HT1080 (cell line): ENCODE measurements at places on chromosomes 1 and 21. TPM values are rescaled to one million over a fixed set of nuclear protein-coding genes. Genes with fewer than 3 reads are reported as not detected.

- peak; percentile 93 for DNase-seq
Measured at GRCh38 chr1:23980728-23981070, 572 bp upstream of the SRSF10 start.

DNA sequence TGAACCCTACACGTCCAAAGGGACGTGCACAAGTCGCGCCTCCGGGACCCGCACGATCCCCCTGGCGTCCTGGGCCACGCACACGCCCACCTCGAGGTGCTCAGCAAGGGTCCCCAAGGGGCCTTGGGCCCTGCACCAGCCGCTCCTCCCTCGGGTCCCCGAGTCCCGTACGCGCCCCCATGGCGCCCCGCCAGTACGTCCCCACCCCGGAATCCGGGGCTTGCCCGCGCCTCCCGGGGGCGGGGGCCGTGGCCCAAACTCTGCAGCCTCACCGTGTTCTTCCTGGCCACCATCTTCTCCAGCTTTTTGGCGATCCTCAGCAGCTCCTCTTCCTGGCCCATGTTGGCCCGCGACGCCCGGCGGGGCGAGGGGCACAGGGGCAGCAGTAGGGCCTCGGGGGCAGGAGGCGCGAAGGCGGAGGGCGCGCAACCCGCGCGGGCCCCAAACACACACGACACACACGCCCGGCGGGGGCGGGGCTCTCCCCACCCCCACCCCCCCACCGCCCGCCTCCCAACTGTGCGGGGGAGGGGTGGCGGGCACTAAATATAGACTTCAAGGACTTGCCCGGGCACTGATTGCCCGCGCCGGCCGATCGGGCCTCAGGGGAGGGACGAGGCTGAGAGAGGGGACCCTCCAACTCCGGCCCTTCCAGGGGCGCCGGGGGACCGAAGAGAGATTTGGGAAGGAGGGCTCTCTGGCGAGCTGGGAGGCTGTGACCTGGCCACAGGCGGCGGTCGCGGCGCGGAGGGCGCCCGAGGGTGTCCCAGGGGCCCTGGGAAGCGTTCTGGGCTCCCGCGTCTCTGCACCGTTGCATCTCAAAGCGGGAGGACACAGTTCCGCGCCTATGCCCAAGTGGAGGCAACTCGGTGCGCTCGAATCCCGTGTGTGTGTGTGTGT is at the start of gene TCEA3:
Gene TCEA3 (minus strand): TSS at position 456 of the 900 bp plus-strand sequence. CDS start 115 bp downstream, at position 341.
- no peak for DNase-seq

DNA sequence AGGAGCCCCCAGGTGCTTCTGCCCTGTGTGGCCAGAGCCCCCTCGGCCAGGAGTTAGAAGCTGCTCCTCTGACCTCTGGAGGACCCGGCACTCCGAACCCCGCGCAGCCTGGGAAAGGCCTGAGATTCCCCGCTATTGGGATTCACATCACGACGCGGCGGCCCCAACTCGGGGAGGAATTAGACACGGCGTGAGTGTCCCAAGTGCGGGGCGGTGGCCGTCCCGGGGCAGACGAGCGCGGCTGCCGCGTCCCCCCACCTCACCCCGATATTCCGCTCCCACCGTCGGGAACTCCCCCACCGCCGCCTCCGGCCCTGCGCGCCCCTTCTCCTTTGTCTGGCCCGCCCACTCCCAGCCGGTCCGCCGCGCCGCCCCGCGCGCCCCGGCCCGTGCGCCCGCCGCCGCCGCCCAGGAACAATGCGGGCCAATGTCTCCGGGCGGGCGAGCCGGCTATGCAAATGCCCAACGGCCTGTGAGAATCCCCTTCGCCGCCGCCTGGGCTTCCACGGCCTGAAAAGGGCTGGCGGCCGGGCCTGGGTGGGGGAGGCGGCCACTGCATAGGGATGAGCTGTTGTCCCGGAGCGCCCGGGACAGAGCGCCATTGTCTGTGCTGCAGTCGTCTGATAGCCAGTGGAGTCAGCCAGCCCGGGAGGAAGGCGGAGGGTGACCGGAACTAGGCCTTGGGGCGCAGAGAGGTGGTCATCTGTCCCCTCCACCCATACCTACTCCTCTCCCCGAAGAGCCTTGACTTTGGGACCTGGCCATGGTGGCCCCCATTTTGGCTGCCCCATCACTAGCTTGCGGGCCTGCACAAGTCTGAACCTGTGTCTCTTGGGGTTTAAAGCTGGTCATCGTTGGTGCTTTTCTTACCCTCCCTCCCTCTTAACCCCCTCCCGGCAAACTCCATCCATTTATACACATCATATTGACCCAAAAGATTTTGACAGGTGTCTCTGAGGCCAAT is 19.4 kb downstream of the RHBG start:
- no peak for DNase-seq

GRCh38 chr1:30707412-30708360 is 15.7 kb downstream of the MATN1 start:
- peak; percentile 57 for DNase-seq

DNA sequence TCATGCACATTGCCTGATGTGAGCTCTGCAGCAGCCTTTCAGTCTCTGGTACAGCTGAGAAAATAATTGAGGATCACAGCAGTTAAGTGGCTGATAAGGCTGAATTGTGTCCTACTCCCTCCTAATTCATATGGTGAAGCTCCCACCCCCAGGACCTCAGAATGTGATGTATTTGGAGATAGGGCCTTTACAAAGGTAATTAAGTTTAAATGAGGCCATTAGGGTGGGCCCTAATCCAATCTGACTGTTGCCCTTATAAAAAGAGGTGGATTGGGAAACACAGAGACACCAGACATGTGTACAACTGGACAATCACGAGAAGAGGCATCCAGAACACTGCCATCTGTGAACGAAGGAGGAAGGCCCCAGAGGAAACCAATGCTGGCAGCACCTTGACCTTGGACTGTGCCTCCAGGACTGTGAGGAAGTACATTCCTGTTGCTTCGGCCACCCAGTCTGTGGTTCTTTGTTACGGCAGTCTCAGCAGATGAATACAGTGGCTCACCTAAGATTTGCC is 148.1 kb downstream of the TRABD2B start:
- no peak for DNase-seq

GRCh38 chr1:167276969-167277368 is 56.3 kb downstream of the POU2F1 start:
- no peak for DNase-seq

DNA sequence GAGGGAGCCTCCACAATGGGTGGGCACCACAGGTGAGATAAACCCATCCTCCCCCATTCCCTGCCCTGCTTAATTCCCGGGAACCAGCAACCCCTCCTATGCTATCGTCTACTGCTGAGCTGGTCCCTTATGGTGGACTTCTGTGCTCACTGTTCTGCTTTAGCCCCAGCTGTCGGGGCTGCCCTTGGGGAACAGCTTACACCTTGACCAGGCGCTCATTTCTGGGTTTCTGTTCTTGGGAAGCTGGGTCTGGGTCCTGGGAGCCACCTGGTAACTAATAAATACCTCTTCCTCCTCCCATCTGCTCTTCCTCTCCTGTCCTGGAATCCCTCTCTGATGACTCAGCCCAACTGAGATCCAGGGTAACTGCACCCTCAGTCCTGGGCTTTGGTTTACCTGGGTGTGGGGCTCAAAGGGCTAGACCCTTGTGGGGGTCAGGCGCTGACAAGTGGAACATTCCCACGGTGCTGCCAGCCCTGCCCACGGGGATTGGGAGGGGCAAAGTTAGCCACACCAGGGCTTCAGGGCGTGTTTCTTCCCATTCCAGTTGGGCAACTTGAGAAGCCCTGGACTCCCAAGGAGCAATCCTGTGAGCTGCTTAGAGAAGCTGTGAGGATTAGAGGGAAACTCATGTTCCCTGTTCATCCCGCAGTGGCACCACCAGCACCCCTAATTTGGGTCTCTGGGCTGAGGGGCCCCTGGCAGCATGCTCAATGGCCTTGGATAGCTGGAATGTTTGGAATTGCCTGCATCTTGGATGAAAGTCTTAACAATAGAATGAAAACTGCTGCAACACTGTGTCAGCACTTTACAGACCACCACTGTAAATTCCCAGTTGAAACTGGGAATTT is 1.6 kb downstream of the PCAT6 start:
- no peak for DNase-seq

GRCh38 chr21:26444646-26445045 is 128.4 kb downstream of the CYYR1 start:
- no peak for DNase-seq

GRCh38 chr1:215054266-215054665 is 28.3 kb upstream of the KCNK2 start:
- DNase-seq = no peak

- DNase-seq = no peak
Measured at GRCh38 chr1:33711511-33711910, 152.4 kb upstream of the HMGB4 start.

DNA sequence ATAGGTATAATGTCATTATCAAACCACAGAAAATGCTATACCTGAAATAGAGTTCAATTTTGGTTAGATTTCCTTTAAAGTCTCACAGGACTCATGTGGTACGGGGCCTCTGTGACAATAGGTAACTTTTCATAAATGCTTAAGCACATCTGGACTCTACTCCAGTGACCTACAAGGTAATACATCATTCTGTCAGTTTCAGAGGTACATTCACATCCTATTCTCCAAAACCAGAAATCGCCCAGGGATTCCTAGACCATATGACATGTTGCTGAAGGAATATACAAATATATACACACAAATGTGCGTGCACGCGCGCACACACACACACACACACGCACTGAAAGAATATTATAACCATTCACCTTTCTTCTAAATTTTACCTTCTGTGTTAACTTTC is 311.8 kb downstream of the SMYD3 start:
- no peak for DNase-seq

DNA sequence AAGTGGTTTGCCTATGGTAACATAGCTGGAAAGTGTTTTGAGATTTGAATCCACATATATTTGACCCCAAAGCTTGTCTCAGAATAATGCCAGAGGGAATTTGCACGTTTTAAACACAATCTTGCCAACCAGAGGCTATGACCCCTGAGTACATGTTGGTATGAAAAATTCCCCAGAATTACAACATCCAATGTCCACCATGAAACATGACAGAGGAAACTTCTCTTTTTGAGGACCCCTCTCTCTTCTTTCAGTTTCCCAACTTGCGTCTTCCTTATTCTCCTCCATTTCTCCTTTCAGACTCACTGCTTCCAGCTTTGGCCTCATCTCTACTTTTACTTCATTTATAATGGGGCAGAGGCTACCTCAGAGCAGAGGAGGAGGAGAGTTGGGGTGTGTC is 5.5 kb upstream of the KCNJ9 start:
- DNase-seq = no peak

- DNase-seq = no peak
Measured at GRCh38 chr1:77926561-77927357, 38.3 kb downstream of the NEXN start.

GRCh38 chr1:82346141-82346540 is 545.4 kb downstream of the ADGRL2 start:
- no peak for DNase-seq

The KCNE2 gene
- not detected in 2 replicates for total RNA-seq

The PTCH2 gene
- not detected in 2 replicates for total RNA-seq

The FMO2 gene
- not detected in 2 replicates for total RNA-seq

The KCNQ4 gene
- total RNA-seq = 0.06 TPM in 1 of 2 replicates, not detected in the other

The OR10J1 gene
- not detected in 2 replicates for total RNA-seq

The SLC5A9 gene
- total RNA-seq = not detected in 2 replicates

The FMO4 gene
- total RNA-seq = 0.32 and 2.0 TPM in 2 replicates

The GNAT2 gene
- 0.13 and 0.43 TPM in 2 replicates for total RNA-seq

The CLEC20A gene
- not detected in 2 replicates for total RNA-seq
